ENCODE measurements at places on chromosomes 5 and 9.

- no peak for DNase-seq
Measured at GRCh38 chr5:146199176-146199815, 4.1 kb upstream of the RBM27 start.

GRCh38 chr9:101387871-101388506 lies 3.2 kb upstream of the BAAT start:
- no peak for DNase-seq

DNA sequence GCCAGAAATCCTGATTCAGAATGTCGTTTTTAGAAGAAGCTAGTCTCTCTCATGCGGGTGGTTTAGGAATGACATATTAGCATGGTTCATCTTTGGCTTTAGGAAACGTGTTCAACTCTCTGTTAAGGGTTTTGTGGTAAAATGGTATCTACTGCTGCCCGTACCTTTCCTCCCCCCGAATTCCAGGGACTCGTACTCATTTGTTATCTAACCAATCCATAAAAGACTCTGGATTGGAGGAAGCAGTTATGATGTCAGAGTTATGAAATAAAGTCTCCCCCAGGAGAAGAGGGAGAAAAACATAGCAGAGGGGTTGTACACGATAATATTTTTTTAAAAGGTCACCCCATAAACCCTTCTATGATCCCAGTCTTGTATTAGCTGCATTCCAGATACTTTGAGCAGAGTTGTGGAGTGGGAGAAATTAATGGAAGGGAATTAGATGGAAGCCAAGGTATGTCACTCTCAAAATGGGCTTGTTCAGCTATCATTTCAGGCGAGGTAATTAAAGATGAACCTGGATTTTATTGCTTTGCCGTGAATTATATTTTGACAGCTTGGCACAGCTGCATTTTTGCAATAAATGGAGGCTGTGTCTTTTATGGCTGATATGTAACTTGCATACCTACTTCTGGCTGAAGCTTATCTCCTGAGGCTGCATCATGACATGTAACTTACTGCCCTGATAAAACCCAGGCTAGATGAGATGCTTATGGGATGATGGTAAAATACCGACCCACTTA lies 31.3 kb downstream of the RAI14 start:
- DNase-seq, result no peak

DNA sequence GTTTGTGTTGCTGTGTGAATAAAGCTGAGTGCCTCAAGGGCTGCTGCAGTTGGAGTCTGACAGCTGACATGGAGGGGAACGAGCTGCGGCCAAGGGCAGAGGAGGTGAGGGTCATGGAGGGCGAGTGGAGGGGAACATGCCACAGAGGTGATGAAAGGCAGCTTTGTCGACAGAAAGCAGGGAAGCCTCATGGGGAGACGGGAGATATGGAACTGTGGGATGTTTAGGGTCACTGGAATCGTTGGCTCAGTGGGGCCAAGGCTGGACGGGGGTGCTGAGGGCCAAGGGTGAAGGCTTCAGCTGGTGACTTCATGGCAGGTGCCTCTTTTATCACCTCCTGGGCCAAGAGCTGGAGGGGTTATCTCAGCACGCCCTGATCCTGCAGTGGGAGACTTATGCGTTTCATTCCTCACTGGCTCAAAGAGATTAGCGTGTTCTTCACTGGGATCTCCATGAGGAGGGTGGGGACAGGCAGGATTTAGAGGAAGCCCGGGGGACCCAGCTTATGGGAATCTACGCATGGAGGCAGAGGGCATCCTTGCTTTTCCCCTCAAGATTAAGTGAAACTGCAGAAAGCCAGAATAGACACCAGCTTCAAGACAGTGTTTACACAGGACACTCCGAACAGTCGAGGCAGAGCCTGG lies 42.2 kb downstream of the FAM240B start:
- DNase-seq, result no peak

GRCh38 chr5:168168978-168169698 lies 122.3 kb upstream of the WWC1 start:
- no peak for DNase-seq

DNA sequence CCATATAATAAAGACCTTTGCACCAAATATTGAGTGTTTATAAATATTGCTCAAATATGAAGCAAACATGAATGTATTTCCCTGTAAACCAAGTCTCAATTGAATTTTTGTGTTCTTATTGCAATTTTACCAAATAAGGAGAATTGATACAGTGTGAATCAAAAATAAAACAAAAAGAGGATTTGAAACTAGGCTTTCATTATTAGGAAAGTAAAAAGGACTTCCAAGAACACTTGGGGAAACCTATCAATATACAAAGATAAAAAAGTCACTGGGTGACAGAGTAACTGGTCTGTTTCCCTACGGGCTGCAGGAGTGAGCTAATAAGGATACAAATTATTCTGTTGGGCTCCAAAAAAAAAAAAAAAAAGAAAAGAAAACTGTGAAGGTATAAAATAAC lies 44.8 kb upstream of the SNX2 start:
- DNase-seq, result no peak

GRCh38 chr5:2740876-2741555 lies 10.5 kb downstream of the IRX2 start:
- DNase-seq, result no peak

GRCh38 chr9:110938242-110938641 lies 100.0 kb downstream of the LPAR1 start:
- no peak for DNase-seq

GRCh38 chr5:91243286-91243685 lies 139.8 kb downstream of the ARRDC3 start:
- no peak for DNase-seq

DNA sequence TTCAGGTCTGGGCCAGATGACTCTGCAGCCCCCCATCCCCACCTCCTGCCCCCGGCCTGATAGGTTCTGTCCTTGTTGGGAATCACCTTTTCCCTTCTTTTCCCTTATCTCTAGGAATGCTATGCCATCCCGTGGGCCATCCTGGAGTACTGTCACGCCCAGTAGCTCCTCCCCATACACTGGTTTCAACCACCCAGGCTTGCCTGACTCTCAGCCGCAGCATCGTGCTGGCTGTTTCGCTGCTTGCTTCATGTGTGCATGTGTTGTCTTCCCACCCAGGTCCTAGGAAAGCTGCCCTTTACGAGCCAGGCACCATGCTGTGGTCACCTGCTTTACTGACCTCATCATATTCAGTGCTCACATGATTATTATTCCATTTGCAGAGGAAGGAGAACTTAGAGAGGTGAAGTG lies 71.8 kb downstream of the ANGPTL2 start:
- no peak for DNase-seq

DNA sequence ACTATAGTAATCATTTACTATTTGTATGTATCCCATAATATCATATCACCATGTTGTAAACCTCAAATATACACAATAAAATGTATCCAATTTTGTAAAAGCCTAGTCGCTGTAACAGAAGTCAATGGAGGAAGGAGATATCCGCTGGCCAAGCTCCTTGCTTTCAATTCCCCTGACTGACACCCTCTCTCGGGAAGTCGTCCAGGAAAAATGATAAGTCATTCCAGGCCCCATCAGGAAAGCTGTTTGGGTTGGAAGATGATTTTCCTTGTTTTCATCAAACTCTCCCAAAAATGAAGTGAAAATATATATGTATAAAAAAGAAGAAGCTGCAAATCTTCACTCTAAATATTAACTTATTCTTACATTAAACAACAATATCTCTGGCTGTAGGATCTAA lies 52.2 kb upstream of the GABRB2 start:
- DNase-seq, result no peak

DNA sequence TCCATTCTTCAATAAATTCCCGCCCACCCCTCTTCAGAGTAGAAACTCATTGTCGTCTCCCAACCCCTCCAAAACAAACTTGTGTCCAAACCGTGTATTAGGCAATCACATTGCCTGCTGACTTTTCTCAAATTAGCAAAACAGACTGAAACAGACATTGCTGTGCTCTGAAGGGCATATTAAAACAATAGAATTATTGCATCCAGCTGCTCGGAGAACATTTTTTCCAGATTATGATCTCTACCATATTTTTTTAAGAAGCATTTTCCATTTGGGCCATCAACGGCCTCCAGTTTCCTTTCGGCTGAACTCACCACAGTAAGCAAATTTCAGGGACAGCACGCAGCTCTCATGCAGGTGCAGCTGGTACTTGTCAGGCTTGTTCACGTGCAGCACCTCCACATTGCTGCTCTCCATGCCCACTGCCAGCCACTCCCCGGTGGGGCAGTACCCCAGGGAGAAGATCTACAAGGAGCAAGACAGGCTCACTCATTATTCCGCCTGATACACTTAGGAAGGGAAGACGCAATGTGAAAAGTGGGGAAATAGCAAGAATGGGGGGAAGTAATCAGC lies 104.1 kb downstream of the TLE1 start:
- no peak for DNase-seq

GRCh38 chr5:50415912-50416311 lies 25.2 kb downstream of the EMB start:
- DNase-seq, result no peak

DNA sequence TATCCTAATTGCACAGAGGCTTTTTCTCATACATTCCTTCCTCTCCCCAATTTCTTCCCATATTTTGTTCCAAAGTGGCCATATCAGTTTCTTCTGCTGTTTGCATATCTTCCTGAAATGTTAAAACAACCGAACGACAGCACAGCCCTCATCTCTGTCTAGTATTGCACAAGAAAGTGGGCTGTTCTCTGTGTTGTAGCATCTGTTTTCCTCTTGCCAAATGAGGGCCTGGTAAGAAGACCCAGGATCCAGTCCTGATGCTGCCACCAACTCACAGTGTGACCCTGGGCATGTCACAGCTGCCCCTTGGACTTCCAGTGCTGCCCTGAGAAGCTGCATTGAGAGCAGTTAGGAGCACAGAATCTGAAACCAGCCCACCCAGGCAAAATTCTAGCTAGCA lies 4.1 kb downstream of the SLC31A2 start:
- DNase-seq, result no peak

- no peak for DNase-seq
Measured at GRCh38 chr5:80204808-80205614, 50.8 kb downstream of the SERINC5 start.

- DNase-seq, result no peak
Measured at GRCh38 chr5:14467886-14468285, 113.7 kb upstream of the OTULINL start.

DNA sequence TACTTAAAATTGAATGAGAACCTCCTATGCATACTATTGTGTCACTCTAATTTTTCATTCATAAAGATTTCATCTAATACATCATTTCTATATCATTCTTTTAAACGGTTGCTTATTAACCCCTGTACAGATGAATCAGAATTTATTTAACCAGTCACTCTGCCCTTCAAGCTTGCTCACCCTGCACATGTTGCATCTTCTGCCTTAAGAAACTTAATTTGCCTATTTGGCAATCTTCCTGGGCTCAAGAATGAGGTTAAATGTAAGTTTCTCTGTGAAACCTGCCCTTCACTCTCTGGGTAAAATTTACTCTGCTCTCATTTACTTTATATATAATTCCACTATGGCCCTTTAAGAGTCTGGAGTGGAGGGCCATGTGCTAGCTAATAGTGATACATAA lies 434.7 kb upstream of the ZNF608 start:
- no peak for DNase-seq

GRCh38 chr9:126225611-126226609 lies 100.7 kb upstream of the MVB12B start:
- DNase-seq, result no peak

- DNase-seq, result no peak
Measured at GRCh38 chr5:147382776-147383175, 127.1 kb downstream of the DPYSL3 start.

GRCh38 chr5:174340226-174340625 lies 294.7 kb downstream of the NSG2 start:
- no peak for DNase-seq

DNA sequence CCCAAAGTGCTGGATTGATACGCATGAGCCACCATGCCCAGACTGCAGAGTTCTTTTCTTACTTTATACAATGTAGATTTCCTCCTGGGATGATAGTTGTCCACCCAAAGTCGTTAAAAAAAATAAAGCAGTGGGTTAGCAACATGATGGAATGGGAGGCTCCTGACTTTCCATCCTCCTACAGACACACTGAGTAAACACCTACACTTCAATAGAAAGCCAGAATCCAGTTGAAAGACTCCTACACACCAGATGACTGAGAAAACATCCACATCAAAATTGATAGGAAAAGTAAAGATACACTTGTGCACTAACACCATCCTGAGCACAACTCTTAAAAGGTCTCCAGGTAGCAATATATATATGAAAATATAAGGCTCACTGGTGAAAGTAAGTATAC lies 95.0 kb upstream of the TUT7 start:
- no peak for DNase-seq

- no peak for DNase-seq
Measured at GRCh38 chr5:63135291-63135690, 556.7 kb downstream of the LRRC70 start.
